ENCODE measurements at places on chromosomes 3 and 15.

GRCh38 chr15:93985176-93985575 lies 246.2 kb upstream of the MCTP2 start:
- no peak for DNase-seq

GRCh38 chr3:71361334-71361890 lies 222.1 kb downstream of the FOXP1 start:
- DNase-seq: no peak

- DNase-seq: no peak
Observed at GRCh38 chr3:8596321-8597218, 48.0 kb downstream of the SSUH2 start.

DNA sequence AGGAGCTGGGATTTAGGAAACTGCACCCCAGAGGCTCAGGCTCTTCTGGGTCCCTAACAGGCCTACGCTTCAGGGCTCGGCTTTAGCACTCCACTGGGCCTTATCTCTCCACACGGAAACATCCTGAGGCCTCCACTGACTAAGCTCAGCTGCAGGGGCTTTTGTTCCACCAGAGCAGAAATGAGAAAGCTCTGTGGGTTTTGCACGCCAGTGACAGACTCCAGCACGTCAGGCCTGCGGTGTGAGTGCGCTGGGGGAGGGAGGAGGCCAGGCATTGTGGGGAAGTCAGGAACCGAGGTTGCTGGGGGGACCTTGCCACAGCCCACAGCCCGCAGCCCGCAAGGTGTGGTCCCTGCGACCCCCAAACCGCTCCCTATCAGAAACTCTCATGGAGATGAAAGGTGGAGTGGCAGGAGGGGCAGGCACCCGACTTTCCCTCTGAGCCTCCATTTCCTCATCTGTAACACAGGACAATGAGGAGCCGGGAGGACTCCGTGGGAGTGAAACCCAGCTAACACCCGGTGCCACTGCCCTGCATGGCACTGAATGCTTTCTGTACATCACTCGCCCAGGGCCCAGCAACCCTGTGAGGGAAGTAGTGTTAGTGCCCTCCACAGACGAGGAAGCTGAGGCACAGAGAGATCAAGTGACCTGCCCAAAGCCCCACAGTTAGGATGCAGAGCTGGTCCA lies 106.5 kb downstream of the TPRA1 start:
- DNase-seq: no peak

- no peak for DNase-seq
Observed at GRCh38 chr3:125289429-125289981, 77.0 kb upstream of the SLC12A8 start.

GRCh38 chr3:9934235-9934621 lies 594 bp downstream of the CRELD1 start:
- DNase-seq: no peak
